ENCODE measurements at places on chromosomes 7 and 10.

- DNase-seq = no peak
These were observed 63.1 kb downstream of the MALRD1 start for GRCh38 chr10:19111501-19112267.

- DNase-seq = no peak
These were observed 85.8 kb downstream of the NRP1 start for GRCh38 chr10:33248638-33249037.

DNA sequence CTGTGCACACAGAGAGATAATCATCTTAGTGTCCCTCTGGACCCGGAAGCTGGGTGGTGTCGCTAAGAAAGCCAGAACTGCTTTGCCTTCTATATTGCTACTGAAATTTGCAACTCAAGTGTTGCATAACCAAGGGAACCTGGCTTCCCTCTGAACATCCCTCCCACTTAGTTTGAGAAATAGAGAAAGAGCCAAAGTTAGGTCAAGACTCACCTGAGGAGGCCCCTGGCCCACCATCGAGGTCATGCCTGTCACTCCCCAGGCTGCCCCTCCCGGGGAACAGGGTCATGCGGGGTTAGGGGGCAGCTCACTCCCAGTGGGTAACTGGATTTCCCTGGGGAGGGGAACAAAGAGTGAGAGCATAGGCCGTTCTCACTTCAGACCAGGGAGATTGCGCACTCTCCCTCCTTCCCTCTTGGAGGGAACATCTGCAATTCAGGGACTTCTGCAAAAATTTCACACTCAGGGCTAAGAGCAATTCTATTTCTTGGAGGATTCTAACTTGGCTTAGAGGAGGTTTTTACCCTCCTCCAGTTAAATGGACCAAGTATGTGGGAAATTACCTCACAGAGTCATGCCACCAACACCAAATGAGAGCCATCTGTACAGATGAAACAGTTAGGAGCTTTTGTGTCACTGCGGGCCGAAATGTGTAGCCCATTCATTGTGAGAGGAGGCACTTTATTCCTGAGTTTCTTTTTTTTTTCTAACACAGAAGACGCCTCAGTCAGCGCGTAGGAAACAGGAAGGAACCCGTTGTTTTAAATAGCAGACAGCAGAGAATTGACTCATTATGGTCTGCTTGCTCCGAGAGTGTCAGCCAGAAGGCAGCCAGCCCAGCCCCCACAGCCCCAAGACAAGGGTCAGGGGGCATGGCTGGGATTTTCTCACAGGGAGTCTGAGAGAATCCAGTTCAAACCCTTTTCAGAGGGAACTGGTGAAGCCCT, 221.3 kb downstream of the ARHGAP12 start:
- no peak for DNase-seq

- no peak for DNase-seq
These were observed 323.1 kb upstream of the GALNT17 start for GRCh38 chr7:70808876-70809275.

GRCh38 chr7:78260826-78261225, 462.3 kb downstream of the PHTF2 start:
- DNase-seq = no peak

DNA sequence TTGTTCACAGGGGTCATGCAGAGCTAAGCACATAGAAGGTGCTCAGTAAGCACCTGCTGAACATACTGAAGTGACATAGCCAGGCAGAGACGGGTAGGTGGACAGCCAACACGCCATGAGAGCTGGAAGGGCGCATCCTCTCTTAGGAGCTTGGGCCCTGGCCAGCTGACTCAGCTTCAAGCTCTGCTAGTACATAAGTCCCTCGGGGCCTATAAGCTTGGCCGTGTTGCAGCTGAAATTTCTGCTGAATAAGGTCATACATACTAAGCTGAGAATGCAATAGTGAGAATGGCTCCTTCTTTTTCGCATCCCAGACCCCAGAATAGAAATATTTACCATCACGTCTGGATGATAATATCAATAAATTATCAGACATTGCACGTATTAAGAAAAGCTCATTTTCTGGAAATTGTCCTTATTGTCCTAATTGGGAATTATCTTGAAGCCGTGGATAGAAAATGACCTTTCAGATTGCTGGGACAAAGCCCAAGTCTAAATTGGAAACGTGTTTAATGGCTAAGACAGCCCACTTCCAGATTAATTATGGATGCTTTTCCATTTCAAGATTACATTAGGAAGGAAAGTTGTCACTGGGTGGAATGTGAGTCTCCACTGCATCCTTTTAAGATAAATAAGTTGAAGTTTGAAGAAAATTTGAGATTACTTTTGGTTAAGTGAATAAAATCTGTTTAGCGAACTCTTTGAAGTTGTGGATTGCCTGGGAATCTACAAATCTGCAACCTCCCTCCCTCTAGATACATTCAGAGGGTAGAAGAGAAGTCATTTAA, 287.1 kb upstream of the C7orf33 start:
- no peak for DNase-seq

- no peak for DNase-seq
These were observed 38.3 kb upstream of the PPP2R2D start for GRCh38 chr10:131862548-131862947.

- DNase-seq = no peak
These were observed 83.5 kb downstream of the SGMS1 start for GRCh38 chr10:50540069-50540825.

DNA sequence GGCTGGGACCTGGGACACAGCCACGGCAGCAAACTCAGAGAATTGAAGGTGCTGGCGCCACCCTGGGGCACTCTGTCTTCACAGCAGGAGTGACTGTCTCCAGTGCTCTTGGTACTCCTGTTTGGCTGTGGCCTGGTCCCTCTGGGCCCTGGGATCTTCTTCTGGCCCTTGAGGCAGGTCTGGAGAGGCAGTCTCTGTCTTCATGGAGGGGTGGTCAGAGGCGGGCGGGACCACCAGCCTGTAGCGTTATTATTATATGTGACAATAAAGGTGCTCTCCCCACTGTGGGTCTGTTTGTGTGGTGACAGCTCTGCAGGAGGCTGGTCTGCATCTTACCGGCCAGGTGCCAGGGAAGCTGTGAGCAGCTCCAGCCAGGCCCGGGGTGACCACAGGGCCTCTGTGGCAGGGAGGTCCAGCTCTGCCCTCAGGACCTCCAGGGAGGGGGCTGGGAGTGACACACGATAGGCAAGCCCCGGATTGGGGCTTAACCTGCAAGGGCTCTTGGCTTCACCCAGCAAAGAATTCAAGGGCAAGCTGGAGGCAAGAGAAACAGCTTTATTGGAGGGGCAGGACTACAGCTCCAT, 70.3 kb downstream of the MYL10 start:
- no peak for DNase-seq

GRCh38 chr10:60576130-60577069, 186.7 kb upstream of the ANK3 start:
- no peak for DNase-seq

DNA sequence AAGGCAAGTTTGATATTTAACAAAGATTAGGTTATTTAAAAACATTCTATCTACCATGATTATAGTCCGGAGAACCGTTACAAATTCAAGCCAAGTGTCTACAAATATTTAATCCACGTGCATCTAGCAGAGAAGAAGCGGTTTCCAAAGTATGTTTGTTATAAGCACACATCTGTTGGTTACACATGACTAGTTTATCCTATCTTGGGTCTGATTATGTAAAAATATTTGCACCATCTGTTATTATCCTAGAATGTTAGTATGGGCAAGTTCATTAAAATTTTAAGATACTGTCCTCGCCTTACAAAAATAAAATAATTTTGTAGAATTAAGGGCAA, 289.2 kb upstream of the VSTM2A start:
- no peak for DNase-seq

DNA sequence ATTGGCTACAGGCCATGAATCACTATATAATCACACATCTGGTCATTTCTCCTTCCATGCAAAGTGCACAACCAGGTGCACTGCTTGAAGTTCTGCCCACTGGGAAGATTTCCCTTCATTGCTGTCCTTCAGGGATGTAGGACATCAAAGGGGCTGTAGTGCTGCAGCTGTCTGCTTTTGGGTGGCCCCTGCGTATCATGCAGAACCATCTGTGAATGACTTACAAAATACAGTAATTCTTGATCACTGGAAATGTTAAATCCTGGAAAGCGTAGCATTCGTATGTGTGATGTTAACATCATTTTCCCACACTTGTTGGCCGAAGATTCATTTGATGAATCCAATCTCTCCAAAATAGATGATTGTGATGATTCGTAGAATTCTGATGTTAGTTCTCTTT, 22.4 kb downstream of the AKR1C3 start:
- DNase-seq = no peak

GRCh38 chr7:78020136-78020873, 221.7 kb downstream of the PHTF2 start:
- no peak for DNase-seq

- DNase-seq = no peak
These were observed 5.4 kb downstream of the SFR1 start for GRCh38 chr10:104127411-104127810.

GRCh38 chr10:78764436-78764835, 304.3 kb upstream of the ZMIZ1 start:
- DNase-seq = no peak

DNA sequence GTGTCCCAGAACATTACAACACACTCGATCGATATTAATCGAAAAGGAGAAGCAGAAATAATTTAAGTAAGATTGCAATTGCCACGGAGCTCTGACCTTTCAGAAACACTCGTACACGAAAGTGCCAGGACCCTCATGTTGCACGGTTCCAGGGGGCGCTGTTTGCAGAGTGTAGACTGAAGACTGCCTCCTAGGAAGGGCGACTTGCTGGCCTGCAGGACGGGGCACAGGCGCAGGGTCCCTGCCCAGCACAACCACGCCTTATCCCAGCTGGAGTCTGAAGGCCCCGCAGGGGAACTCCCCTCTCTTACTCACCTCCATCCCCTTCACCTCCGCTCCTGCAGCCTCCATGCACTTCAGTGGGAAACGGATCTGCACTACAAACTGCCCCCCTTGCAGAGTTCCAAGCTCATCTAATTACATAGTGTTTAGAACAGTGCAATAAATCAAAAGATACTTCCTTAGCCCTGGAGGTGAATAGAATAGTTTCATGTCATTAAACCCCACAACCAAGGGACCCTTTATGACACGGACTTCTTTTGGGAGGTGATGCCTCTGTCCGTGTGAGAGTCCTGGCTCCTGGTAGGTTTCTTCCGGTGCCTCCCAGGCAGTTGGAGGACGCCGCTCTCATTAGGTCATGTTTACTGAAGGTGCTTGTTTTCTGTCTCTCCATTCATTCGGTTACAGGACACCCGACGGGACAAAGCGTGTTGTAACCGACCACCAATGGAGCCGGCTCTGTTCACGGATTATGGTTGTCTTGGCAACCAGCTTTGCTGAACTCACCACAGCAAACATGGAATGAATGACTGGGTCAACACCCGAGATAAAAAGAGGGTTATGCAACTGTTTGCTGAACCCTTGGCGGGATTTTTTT, 262.2 kb downstream of the BAMBI start:
- DNase-seq = no peak

DNA sequence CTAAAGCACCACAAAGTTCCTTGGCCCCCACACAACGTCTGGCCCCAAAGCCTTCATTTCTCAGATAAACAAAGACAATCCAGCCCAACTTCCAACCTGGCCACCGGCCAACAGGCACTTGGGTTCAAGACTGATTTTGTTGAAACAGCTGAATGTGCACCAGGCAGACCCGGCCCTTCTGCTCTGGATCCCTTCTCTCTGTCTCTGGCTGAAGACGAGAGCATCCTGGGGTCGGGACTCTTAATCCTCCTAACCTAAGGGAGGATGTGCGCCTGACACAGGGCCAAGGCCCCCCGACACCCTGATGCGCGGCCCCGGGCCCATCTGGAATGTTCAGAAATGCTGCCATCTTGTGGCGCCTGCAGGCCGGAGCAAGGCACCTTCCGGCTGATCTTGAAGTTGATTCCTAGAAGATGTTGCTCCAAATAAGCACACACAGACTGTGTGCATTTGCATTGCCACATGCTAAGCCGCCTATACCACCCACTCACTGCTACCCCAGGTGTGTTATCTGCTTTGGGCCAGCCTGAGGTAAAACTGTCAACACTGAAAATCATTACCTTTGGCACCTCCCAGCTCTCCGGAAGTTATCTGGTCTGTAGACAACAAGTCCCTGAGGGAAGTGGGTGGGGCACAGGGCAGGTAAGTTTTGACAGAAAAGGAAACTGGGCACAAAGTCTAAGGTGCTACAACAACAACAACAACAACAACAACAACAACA, 98.4 kb upstream of the HABP2 start:
- DNase-seq = no peak

GRCh38 chr7:18693406-18693805, 197.9 kb downstream of the HDAC9 start:
- DNase-seq = no peak

- no peak for DNase-seq
These were observed 944.7 kb downstream of the SORCS3 start for GRCh38 chr10:105585753-105586152.

DNA sequence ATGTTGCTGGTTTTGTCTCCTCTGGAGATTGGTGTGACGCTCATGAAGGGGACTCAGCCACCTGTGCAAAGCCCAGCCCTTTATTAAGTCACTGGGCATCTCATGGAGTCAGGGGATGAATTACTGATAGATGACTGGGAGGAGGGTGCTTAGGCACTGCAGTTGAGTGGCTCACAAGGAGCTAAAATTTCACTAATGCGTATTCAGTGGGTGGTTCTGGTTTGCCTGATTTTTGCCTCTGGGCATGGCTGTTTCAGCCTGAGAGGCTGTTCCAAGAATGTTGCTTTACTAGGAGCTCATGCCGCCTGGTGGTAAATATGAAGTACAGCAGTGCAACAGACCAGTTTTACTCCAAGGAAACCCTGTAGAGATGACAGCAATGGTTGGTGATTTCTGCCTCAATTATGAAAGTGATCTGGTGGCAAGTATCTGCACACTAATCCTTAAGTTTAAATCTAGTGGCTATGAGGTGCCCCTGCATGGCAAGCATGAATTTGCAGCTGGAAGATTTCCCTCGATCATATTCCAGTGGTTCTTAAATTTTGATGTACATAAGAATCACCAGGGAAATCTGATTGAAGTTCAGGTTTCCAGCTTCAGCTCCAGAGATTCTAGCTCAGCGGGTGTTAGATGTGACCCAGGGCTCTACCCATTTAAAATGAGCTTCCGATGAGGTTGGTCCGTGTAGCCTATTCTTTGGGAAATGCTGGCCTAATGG, 19.9 kb downstream of the ACTA2 start:
- DNase-seq = no peak
